ENCODE measurements at places on chromosomes 5 and 9.
A peak's percentile ranks its signal among the peaks of the same experiment; 100 is the strongest.

- DNase-seq, result no peak
Observed at GRCh38 chr5:137501846-137502406, 2.8 kb upstream of the SPOCK1 start.

- DNase-seq, result no peak
Observed at GRCh38 chr9:90841615-90842014, 40.0 kb downstream of the SYK start.

DNA sequence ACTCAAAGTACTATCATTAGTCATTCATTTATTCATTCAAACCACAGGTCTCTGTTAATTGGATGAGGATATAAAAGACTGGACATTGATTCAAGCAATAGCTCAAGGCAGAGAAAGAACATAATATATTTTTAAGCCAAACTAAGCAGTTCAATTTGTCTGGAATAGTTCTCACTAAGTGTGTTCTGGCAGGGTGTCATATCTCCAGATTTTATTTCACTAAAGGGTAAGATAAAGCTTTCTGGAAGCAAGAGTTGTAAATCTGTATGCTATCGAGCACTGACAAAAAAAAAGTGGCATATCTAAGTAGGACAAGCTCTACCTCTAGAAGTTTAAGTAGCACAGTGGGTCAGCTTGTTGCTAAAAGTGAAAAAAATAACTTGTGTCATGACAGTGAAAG, 375.6 kb downstream of the TUSC1 start:
- no peak for DNase-seq

DNA sequence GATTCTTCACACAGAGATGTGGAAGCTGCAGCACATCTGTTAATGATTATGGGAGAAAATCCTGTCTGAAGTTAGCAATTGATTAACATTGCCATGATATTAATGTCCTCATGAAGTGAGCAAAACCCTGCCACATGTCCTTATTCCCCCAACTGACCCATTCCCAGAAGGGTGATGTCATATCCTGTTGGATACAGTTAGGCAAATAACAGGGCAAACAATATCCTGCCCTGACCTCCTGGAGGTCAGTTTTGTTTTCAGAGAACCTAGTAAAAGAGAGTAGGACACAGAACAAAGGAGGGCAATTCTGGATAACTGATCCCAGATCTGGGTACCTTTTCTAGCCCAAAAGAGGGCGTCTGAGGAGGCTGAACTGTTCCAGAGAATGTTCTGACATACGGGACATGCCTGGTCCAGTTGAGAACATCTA, 11.0 kb downstream of the ABLIM3 start:
- DNase-seq, result no peak

DNA sequence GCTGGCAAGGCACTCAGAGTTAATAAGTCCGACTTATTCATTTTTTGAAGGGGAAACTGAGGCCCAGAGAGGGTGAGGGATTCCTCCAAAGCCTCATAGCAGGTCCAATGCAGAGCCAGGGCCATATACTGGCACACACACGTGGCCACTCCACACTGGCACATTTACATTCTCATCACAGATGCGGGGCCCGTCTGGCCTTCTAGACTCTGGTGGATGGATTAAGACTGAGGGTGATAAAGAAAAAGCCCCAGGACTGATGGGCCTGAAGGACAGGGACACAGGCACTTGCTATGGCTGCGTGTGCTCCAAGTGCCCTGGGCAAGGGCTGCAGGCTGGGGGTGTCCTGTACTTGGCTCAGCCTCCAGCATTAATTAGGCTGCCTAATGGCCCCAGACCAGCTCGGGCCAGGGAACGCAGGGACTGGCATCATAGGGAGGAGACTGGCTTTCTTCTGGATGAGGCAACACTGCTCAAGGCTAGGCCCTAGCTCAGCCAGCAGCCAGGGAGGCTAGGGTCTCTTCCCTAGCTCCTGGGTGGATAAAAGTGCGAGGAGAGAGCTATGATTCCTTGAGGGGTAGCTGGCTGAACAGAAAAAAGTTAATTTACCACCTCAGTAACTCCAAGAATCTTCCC, 28.5 kb upstream of the CSF1R start:
- DNase-seq, result no peak

DNA sequence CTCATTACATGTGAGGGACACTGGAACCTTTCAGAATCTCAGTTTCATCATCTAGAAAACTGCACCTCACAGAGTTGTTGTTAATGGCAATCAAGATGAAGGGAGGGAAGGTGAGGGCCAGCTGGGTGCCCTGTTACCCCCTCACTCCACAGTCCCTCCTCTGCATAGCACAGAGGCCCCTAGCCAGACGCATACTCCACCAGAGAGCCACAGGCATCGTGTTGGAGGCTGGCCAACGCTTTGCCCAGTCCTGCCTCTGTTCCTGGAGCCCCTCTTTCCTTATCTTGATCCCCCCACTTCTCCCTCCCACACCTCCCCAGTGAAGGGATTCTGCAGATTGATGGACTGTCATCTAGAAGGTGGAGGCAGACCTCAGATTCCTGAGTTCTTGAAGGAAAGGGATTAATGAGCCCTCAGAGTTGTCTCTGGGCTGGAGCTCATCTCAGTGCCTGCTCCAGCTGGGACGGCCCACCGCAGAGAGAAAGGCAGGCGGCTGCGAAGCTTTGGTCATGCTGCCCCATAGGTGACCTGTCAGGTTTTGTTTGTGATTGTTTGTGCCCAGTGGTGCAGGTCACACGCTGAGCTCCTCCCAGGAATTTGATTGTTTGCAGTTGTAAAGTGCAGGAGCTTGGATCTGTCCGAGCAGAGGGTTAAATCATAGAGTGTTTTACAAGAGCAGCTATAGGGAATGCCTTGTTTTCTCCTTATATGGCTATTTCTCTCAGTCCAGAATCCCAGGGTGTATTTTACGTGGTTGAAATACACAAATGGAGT, 487.3 kb downstream of the CCDC171 start:
- DNase-seq, result no peak

- DNase-seq, result no peak
Observed at GRCh38 chr9:98960409-98960808, 16.7 kb downstream of the COL15A1 start.

DNA sequence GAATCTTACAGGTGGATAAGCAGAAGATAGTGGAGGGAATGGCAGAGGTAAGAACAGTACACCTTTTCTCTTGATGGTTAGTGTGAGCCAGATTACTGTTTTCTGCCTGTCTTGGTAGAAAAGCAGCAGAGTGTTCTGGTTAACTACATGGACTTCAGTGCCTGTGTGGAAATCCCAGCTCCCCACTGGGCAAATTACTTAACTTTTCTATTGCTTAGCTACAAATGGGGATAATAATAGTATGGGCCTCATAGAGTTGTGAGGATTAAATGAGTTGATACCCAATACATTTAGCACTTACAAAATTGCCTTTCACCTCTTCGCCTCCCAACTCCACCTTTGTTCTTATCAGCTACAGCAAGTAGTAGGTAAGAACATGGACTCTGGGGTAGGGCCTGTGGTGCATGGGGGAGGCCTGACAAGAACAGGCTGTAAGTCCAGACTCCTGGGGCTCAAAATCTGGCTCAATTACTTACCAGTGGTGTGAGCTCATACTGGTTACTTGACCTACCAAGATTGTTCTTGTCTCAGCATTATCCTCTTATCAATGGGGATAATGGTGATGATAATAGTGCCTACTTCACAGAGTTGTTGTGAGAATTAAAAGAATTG, 125.1 kb downstream of the LIFR start:
- no peak for DNase-seq

GRCh38 chr9:124045076-124045829, 33.7 kb downstream of the LHX2 start:
- DNase-seq, result no peak

DNA sequence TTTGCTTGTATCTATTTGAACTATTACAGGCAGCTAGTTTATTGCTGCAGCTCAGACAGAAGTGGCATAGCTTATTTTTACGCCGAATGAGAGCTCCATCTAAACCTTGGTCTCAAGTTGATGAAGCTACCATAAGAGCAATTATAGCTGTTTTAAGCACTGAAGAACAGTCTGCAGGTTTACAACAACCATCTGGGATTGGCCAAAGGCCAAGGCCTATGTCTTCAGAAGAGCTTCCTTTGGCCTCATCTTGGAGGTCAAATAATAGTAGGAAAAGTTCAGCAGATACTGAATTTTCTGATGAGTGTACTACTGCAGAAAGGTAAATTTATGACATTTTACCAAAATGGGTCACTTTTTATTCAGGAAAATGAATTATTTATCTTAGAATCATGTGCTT, 67.9 kb downstream of the YTHDC2 start:
- DNase-seq, result no peak

- no peak for DNase-seq
Observed at GRCh38 chr9:37342895-37343294, 79.6 kb upstream of the GRHPR start.

DNA sequence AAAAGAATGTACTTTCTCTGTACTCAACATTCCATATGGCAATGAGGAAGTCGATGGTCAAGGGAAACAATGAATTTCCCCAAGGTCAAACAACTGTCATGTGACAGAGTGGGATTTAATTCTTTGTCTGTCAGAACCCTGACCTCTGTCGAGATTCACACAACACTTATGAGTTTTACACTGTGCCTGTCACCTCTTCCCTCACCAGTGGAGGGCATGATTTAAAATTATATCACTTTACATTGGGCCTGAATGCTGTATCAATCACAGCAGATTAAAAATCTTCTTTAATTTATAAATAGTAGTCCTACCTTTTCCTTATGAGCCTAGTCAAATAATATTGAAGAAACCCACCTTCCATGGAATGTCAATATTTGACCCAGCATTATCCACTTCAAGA, 276.7 kb downstream of the CDH10 start:
- DNase-seq, result no peak

DNA sequence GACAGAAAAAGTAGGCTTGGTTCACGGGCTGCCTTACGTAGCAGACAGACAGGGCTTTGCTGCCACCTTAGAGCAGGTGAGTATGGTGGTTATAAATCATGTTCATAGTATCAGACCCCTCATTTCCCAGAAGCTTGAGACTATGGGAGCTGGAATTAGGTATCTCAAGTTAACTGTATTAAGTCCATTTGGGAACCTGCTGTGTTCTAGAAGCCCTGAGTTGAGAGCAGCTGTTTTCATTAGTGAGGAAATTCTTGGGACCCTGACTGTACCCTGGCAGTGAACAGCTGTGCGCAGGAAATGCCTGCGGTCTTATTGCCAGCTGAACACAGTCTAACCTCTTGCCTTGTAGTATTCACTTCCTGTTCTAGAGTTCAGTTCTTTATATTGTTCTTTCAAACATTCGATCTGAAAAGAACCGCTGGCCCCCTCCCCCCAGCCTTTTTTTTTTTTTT, 29.8 kb downstream of the UGCG start:
- peak; percentile 73 for DNase-seq

DNA sequence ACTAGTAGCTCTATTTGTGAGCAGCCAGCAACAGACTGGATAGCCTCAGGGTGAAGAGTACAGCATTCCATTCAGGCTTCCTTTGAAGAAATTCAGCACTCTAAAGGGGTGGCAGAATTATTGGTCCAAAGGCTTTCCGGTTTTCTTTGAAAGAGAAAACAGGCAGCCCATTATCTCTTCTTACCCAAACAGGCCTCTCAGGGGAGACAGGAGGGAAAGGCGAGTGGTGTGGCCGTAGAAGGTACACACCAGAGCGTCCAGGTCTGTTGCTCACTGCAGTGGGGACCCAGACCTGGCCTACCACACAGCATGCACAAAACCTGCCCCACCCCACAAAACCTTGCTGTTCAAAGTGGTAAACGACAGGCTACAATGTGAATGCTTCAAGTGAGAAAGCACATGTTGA, 83.3 kb downstream of the ZNF608 start:
- no peak for DNase-seq

- no peak for DNase-seq
Observed at GRCh38 chr5:111755942-111756381, 1.0 kb downstream of the NREP start.

GRCh38 chr5:181037365-181037861, 2.7 kb upstream of the BTNL9 start:
- no peak for DNase-seq

DNA sequence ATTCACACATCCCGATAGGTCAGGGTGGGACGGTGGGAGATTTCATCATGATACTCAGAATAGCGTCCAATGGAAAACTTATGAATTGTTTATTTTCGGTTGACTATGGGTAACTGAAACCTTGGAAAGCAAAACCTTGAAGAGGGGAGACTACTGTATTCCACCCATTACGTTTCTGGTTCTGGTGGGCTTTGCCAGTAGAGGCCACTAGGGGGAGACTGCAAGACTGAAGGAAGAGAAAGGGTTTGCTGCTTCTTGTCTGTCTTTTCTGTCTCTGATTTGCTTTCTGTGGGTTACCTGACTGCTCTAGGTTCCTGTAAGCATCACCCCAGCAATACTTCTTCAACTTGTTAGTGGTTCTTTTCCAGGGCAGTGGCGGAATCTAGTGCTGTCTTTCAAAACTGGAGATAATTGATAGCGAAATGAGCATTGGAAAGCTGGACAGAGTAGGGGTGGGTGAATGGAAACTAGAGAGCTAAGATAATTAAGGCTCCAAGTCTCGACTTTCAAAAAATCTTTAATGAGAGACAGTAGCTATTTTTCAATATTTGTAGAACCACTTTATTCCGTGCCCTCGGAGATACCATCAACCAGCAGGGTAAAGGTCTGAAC, 27.0 kb downstream of the GRIN3A start:
- DNase-seq, result no peak

DNA sequence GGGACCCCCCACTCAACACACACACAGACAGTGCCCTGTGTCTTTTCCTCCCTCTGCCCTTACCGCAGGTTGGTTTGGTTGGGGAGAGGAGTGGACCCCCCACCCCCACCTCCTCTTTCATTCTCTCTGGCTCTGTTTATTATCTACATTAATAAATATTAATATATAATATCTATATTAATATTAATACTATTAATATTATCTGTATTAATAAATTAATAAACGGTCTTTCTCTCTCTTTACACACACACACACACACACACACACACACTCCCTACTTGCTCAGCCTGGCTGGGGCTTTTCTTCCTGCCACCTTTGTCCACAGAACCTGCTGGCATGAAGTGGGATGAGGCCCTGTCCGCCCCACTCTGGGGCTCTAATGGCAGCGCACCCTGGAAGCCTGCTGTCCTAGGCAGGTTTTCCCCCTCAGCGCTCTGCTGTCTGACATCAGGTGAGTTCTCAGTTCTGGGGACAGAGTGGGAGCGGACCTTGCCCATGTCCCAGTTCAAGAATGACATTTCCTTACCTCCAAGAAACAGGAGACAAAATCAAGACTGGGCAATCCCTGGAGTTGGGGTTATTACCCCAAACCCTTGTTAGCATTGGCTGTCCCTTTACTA, 10.5 kb upstream of the SMIM32 start:
- no peak for DNase-seq

GRCh38 chr5:100722657-100723056, 180.4 kb downstream of the ST8SIA4 start:
- DNase-seq, result no peak

GRCh38 chr5:149775785-149776184, 45.7 kb downstream of the PPARGC1B start:
- no peak for DNase-seq
